ENCODE measurements at places on chromosomes 7 and 10.

DNA sequence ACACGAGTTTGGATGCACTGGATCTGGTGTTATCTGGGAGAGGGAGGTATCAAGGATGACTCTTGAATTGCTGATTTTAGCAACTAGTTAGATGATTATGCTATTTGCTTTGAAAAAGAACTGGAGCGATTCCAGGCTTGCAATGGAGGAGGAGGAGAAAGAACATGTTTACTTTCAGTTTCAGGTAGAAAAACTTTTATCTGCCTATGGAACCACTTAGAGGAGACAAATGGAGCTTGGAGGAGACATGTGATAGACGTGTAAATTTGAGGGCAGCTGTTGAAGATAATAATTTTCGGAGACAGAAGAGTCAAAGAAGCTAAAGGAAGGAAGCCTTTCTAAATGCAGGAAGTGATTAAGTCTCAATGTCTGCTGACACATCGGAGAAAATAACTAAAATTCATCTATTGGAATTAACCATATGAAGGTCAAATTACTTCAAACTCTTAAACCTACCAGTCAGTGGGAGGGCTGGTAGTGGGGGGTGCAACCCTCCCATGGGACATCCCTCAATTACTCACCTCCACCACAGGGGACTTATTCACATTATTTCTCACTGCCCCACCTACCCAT, 56.4 kb upstream of the GNAI1 start:
- DNase-seq, result no peak

DNA sequence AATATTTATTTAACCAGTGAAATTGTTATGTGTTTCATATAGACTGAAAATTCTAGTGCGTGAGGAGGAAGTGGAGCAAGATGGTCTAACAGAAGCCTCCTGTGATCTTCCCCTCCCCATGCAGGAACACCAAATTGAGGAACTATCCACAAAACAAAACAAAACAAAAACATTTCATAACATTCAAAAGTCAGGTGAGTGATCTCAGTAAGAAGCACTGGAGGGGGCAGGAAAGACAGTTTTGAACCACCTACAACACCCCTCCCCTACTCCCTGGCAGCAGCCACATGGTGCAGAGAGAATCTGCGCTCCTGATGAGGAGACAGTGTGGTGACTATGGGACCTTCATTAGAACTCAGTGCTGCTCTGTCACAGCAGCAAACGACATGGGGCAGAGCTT, 221.9 kb upstream of the SEMA3C start:
- no peak for DNase-seq

- DNase-seq, result no peak
Observed at GRCh38 chr7:91030680-91031380, 233.4 kb upstream of the FZD1 start.

DNA sequence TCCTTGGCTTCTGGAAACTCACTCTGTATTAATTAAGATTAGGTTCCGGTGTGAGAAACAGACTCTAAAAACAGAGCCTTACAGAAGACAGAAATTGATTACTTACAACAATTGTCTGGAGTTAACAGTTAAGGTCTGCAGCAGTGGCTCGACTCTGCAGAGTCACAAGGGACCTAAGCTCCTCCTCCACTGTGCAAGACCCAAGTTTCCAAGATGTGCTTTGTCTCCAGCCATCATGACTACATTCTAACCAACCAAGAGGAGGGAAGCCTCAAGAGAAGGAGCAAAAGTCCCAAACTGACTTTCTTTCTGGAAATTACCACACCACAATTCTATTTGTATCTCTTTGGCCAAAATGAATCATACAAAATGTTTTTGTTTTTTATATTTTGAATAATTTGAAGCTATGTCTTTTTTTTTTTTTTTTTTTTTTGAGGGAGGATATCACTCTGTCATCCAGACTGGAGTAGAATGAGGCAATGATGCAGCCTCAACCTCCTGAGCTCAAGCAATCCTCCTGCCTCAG, 14.2 kb upstream of the ODAD2 start:
- DNase-seq, result no peak

DNA sequence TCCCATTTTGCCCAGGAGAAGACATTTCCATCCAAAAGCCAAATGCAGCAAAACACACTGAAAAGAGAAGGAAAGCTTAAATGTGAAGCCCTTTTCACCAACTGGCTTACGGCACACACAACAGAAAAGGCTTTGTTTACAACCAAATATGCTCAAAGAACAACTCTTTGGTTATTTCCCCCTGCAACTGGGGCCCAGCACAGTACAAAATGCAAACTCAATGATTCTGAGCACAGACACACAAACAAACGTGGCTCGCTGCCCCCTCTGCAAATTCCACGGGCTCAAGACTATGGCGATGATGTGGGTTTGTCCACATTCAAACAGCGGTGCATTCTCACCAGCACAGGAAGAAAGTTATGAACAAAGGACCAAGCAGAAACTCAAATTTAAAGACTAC, 5.3 kb downstream of the CPXM2 start:
- DNase-seq, result no peak

DNA sequence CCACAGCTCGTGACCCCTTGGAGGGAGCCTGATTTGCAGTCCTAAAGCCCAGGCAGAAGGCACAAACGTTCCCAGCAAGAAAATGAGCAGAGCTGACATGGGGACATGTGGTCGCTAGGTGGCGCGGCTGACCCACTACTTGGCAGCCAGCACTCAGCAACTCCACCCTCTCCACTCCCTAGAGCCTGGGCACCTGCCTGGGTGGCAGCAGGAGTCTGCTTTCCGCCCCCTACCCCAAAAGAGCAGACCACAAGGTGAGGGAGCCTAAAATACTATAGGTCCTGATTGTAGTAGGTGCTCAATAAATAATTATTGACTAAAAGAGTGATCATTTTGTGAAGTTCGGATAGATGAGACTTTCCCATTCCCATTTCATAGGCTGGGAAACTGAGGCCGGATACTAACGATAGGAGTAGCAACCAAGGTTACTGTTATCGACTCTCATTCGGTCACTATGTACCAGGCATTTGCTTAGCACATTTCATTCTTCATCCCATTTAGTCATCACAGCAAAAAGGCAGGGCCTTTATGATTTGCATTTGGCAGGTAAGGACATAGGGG, 57.4 kb downstream of the NEUROG3 start:
- peak; percentile 68 for DNase-seq

- DNase-seq, result no peak
Observed at GRCh38 chr7:139255290-139255689, 24.3 kb downstream of the UBN2 start.

DNA sequence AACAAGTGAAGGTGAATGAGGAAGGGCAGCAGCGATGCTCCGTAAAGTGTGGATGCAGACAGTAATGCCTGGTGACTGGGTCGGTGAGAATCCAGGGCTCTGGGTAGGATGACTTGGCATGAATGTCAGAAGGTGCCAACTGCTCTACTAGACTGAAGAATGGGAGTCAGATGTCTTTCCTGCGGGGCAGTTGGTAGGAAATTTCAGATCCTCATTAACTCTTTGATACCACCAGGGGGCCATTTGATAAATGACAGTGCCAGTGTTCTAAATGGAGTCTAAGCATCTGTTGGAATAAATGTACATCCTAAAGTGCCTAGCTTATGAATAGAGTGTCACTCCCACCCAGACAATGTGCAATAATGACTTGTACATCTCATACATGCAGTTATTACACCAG, 462.0 kb downstream of the GRM8 start:
- no peak for DNase-seq

Data from stimulated activated CD4-positive, alpha-beta T cell treated with anti-CD3 and anti-CD28 coated beads, Interleukin-15, amount 100 ng/mL, for 1 hour (primary cell).